ENCODE measurements at places on chromosomes 1 and 21. TPM values are rescaled to one million over a fixed set of nuclear protein-coding genes. Genes with fewer than 3 reads are reported as not detected.

Gene GBP4
- 0.91 TPM for total RNA-seq

Gene IRF2BP2
- total RNA-seq = 96.2 TPM

Gene HUNK
- total RNA-seq = 19.3 TPM

Gene NTNG1
- total RNA-seq = 16.8 TPM

Gene ALPL
- 4.4 TPM for total RNA-seq

Gene KRTAP7-1
- not detected for total RNA-seq

Gene CLDN8
- total RNA-seq = not detected

Gene C1orf116
- total RNA-seq = 0.09 TPM

Gene PPM1J
- 1.00 TPM for total RNA-seq

Gene OR6N1
- not detected for total RNA-seq

Gene OR2AK2
- 3.0 TPM for total RNA-seq

Gene MAN1C1
- total RNA-seq = 14.7 TPM

Gene TRIM17
- 4.0 TPM for total RNA-seq

Gene POU3F1
- not detected for total RNA-seq

Gene LAPTM5
- total RNA-seq = 7.8 TPM

Gene B3GALT2
- 52.2 TPM for total RNA-seq

Gene UBE2G2
- 102 TPM for total RNA-seq

Gene RHD
- total RNA-seq = 0.64 TPM

Gene CADM3
- total RNA-seq = 100 TPM

Gene RHBG
- 0.73 TPM for total RNA-seq

Gene FCGR1A
- 8.0 TPM for total RNA-seq

Gene FCER1G
- total RNA-seq = 3.8 TPM

Gene HOOK1
- total RNA-seq = 17.2 TPM

Gene OLIG2
- 14.4 TPM for total RNA-seq

Gene HPDL
- total RNA-seq = 1.3 TPM

Gene TRIM45
- 7.6 TPM for total RNA-seq

Gene OPTC
- total RNA-seq = not detected

Gene ILDR2
- 72.6 TPM for total RNA-seq

Gene LHX8
- 0.64 TPM for total RNA-seq

Gene CHI3L2
- total RNA-seq = not detected
